Uterus (tissue), 4 donors: ENCODE measurements at places on chromosomes 1 and 21. TPM values are rescaled to one million over a fixed set of nuclear protein-coding genes. Genes with fewer than 3 reads are reported as not detected.

Gene S100B
- total RNA-seq = not detected

Gene NR5A2
- total RNA-seq = 5.0 TPM

Gene DCST1
- total RNA-seq = 1.1 TPM

Gene COL6A1
- total RNA-seq = 1,160 TPM

Gene CLCA4
- under 0.01 TPM for total RNA-seq

Gene SNIP1
- 20.3 TPM for total RNA-seq

Gene USH2A
- not detected for total RNA-seq

Gene PLCH2
- not detected for total RNA-seq

Gene KAZN
- total RNA-seq = 7.7 TPM

Gene DENND2C
- 1.8 TPM for total RNA-seq

Gene AMIGO1
- total RNA-seq = 3.0 TPM

Gene C1QTNF12
- total RNA-seq = not detected

Gene ANKRD65
- 20.0 TPM for total RNA-seq

Gene S100A9
- 33.4 TPM for total RNA-seq

Gene SERTAD4
- 6.4 TPM for total RNA-seq

Gene OR13G1
- not detected for total RNA-seq

Gene MLLT11
- 7.1 TPM for total RNA-seq

Gene APCS
- total RNA-seq = not detected

Gene OR2L3
- not detected for total RNA-seq

Gene CA6
- not detected for total RNA-seq

Gene SERPINC1
- total RNA-seq = 1.0 TPM

Gene GNAT2
- total RNA-seq = not detected

Gene OR2L13
- total RNA-seq = not detected

Gene HEATR1
- 41.6 TPM for total RNA-seq

Gene TRAF5
- 98.6 TPM for total RNA-seq

Gene FOXO6
- 20.1 TPM for total RNA-seq

Gene FAM43B
- not detected for total RNA-seq

Gene USP33
- total RNA-seq = 193 TPM

Gene SNX7
- 20.9 TPM for total RNA-seq

Gene FAAP20
- total RNA-seq = 6.4 TPM

Gene EPHA8
- total RNA-seq = not detected

Gene HES2
- total RNA-seq = not detected

Gene OR2AK2
- not detected for total RNA-seq

Gene AMY1C
- not detected for total RNA-seq

Gene KCND3
- 7.4 TPM for total RNA-seq

Gene TFF3
- total RNA-seq = 49.7 TPM

Gene PLPPR5
- not detected for total RNA-seq

Gene HSD3B2
- not detected for total RNA-seq

Gene SLC45A3
- 2.3 TPM for total RNA-seq

Gene CHD5
- total RNA-seq = 1.3 TPM

Gene MATN1
- total RNA-seq = not detected

Gene SPRR3
- not detected for total RNA-seq

Gene AMY1A
- total RNA-seq = not detected

Gene DPT
- total RNA-seq = 54.8 TPM

Gene ADCY10
- 0.26 TPM for total RNA-seq

Gene TBX19
- total RNA-seq = 8.5 TPM

Gene DMBX1
- not detected for total RNA-seq

Gene AK5
- 4.6 TPM for total RNA-seq

Gene ORC1
- total RNA-seq = 0.26 TPM

Gene IFNLR1
- 0.29 TPM for total RNA-seq
